Lower lobe of right lung (tissue), 2 donors: ENCODE measurements at places on chromosomes 5 and 9. TPM values are rescaled to one million over a fixed set of nuclear protein-coding genes. Genes with fewer than 3 reads are reported as not detected.
A peak's percentile ranks its signal among the peaks of the same experiment; 100 is the strongest.

Gene ARID3C
- total RNA-seq = not detected

Gene OTULINL
- 79.3 TPM for total RNA-seq

Gene IFNA21
- total RNA-seq = not detected

Gene SPINK6
- total RNA-seq = not detected

Gene HCN1
- not detected for total RNA-seq

Gene NMUR2
- not detected for total RNA-seq

- peaks cover 82% of the 10 kb centered on the region for H3K4me1 ChIP-seq
- H3K27me3 ChIP-seq = no peaks in the 10 kb centered on the region
- H3K4me3 ChIP-seq = peak overlapping the region; percentile 94
- DNase-seq = peak; percentile 75
- H3K36me3 ChIP-seq = no peaks in the 10 kb centered on the region
- H3K27ac ChIP-seq = peak overlapping the region; percentile 80
These were observed 3.1 kb downstream of the CXXC5 start for GRCh38 chr5:139651043-139651834.

GRCh38 chr9:16659096-16659495 is 211.4 kb downstream of the BNC2 start:
- no peaks in the 10 kb centered on the region for H3K27me3 ChIP-seq
- no peak overlapping the region for H3K4me3 ChIP-seq
- no peak overlapping the region for H3K27ac ChIP-seq
- DNase-seq = no peak

- H3K4me1 ChIP-seq = peaks cover 15% of the 10 kb centered on the region
- H3K4me3 ChIP-seq = no peak overlapping the region
- H3K27ac ChIP-seq = no peak overlapping the region
- no peak for DNase-seq
- no peaks in the 10 kb centered on the region for H3K27me3 ChIP-seq
These were observed 228.8 kb downstream of the ARRDC3 start for GRCh38 chr5:91154338-91154737.

DNA sequence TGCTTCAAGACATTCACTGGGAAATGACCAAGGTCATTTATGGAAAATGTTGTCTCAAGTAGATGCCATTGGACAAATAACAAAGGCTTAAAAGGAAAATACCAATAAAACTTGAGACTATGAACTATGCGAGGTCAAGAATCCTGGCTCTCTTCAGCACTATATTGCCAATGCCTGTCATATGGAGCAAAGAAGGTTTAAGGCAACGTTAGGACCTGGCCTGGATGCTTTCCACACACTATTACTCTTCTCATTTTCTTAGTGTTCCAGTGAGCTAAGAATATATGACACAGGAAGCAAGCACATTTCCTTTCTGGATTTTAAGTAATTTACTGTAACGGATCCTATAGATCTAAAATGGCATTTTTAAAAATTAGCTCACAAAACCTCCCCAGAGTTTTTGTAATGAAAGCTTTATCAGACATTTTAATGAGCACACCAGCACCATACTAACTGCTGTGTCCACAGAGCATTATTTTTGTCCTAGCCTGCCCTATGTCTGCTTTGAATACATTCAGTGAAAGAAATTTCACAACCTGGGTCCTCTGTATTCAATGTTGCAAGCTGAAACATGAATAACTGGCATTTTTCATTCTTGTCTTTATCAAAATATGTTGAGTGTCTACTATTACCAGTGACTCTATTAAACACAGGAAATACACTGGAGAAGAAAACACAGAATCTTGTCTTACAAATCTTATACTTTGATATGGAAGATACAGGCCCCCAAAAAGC is 315.6 kb downstream of the CETN3 start:
- H3K4me3 ChIP-seq = no peak overlapping the region
- DNase-seq = no peak
- H3K27ac ChIP-seq = no peak overlapping the region
- H3K36me3 ChIP-seq = no peaks in the 10 kb centered on the region
- no peaks in the 10 kb centered on the region for H3K27me3 ChIP-seq
- peaks cover 4% of the 10 kb centered on the region for H3K4me1 ChIP-seq

DNA sequence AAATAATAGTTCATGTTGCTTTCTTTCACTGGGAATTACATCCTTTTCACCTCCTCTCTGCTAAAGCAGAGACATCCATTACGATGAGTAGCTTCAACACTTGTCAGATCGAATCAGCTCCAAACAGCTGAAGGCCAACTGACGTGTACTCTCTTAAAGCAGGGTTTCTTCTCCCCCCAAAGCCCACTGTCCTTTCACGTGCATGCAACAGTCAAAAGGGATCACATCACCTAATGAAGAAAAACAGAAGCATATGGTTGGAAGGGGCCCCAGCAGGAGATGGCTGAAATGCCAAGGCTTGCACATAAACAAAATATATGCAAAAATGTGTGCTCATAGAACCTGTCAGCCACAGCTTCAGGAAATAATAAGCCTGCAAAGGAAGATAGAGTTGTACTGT is 421.6 kb downstream of the ANXA1 start:
- no peak overlapping the region for H3K4me3 ChIP-seq
- H3K27ac ChIP-seq = no peak overlapping the region
- no peaks in the 10 kb centered on the region for H3K4me1 ChIP-seq
- no peaks in the 10 kb centered on the region for H3K36me3 ChIP-seq
- no peak for DNase-seq

DNA sequence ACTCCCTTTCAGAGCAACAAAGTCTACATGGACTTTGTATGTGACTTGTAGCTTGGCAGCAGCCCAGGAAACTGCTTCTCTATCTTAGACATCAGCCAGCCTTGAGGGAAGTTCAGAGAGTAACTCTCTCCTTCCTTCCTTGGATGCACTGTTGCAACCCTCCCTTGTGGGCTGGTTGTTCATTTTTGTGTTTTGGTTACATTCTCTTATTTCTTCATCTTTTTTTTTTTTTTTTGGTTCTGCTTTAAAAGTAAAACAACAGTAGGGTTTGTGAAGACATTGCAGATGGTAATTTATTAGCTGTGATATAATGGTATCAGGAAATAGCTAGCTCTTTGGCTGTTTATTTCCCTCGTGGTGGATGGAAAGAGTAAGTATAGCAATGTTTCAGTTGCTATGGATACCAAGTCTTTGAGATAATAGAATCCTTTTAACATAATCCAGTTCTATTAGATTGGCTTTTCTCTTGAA is 97.9 kb upstream of the MAMDC2 start:
- no peaks in the 10 kb centered on the region for H3K4me1 ChIP-seq
- peak; percentile 54 for DNase-seq
- no peaks in the 10 kb centered on the region for H3K36me3 ChIP-seq
- no peak overlapping the region for H3K27ac ChIP-seq
- no peaks in the 10 kb centered on the region for H3K27me3 ChIP-seq
- no peak overlapping the region for H3K4me3 ChIP-seq

GRCh38 chr9:72023596-72023995 is 36.8 kb downstream of the C9orf57 start:
- H3K4me1 ChIP-seq = no peaks in the 10 kb centered on the region
- H3K36me3 ChIP-seq = no peaks in the 10 kb centered on the region
- H3K27ac ChIP-seq = no peak overlapping the region
- no peak for DNase-seq
- H3K4me3 ChIP-seq = no peak overlapping the region

DNA sequence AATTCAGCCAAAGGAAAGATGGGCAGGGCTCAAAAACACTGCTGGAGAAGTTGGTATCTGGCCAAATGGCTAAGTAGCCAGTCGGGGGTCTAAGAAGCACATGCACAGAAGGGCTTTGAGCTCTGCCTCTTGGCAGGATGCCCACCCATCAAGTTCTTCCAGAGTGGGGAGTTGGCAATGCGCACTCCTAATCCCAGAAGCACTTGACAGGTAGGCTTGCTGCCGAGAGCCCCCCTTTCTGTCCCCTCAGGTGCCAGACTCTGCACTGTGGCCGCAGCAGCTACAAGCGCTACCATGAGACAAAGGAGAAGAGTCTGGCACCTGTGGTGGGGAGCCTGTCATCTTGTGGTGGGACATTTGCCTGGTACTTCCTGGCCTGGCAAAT is 252.9 kb upstream of the SLC24A2 start:
- peaks cover 15% of the 10 kb centered on the region for H3K4me1 ChIP-seq
- H3K36me3 ChIP-seq = no peaks in the 10 kb centered on the region
- peaks cover 4% of the 10 kb centered on the region for H3K27me3 ChIP-seq
- H3K27ac ChIP-seq = no peak overlapping the region
- DNase-seq = no peak

DNA sequence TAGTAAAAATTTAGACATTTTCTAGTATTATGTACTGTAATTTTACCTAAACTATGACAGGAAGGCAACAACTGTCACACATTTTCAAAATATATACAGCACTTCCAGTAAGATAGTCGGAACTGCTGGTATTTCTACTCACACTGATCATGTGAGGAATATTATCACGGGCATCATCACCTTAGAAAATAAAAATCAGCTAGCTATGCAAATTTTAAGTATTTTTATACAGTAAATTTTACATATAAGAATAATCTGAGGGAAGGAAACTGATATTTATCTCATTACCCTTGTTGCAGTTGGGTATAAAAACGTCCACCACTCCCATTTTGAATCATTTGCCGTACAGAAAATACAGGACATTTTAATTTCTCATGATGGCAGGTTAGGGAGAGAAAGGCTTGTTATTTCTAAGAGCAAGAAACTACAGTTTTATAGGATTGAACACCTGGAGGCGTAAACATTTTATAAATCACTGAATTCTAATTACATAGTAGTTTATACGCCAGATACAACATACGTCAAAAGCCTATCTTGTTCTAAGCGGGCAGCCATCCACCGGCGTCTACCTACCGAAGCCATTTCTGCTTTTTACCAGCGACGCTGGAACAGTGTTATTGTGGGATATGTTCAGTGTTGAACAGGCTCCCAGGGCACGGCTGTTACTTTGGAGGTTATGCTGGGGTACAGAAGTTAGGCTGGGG is 729 bp upstream of the TNPO1 start:
- peak overlapping the region; percentile 98 for H3K27ac ChIP-seq
- DNase-seq = no peak
- H3K36me3 ChIP-seq = no peaks in the 10 kb centered on the region
- peak overlapping the region; percentile 72 for H3K4me3 ChIP-seq
- no peaks in the 10 kb centered on the region for H3K27me3 ChIP-seq

DNA sequence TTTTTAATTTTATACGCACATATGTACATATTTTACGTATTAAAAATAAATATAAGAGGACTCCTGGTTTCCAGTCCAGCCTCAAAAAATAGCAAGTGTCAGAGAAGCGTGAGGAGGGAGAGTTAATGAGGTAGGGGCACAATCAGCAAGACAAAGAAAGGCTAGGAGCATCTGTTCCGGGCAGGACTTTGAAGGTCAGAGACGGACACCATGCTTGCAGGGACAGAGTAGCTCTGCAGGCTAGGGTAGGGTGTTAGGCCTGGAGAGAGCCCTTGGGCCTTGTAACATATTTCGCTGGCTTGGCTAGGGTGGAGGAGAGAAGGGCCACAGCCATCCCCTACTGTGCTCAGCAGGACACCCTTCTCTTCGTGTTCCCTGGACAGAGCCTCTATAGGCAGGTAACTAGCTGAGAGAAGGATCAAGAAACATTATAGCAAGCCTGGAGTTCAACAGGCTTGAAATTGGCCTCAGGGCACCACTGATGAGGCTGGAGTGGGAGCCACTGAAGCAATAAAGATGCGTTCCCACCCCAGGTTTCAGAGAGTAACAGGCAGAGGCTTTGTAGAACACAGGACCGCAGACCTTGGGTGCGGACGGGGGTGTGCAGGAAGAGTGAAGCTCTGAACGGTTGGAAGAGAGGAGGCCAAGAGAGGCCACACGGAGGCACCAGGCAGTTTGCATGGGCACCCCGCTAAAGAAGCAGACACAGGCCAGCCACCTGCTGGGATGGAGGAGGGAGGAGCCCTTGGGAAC is 9.7 kb upstream of the IPPK start:
- H3K27me3 ChIP-seq = no peaks in the 10 kb centered on the region
- H3K36me3 ChIP-seq = no peaks in the 10 kb centered on the region
- H3K4me3 ChIP-seq = no peak overlapping the region
- no peak for DNase-seq
- no peaks in the 10 kb centered on the region for H3K4me1 ChIP-seq
- no peak overlapping the region for H3K27ac ChIP-seq

GRCh38 chr5:11640158-11640873 is 263.9 kb downstream of the CTNND2 start:
- no peak overlapping the region for H3K27ac ChIP-seq
- no peak overlapping the region for H3K4me3 ChIP-seq
- no peaks in the 10 kb centered on the region for H3K36me3 ChIP-seq
- DNase-seq = no peak
- H3K27me3 ChIP-seq = no peaks in the 10 kb centered on the region

GRCh38 chr5:59037941-59038797 is 455.3 kb downstream of the RAB3C start:
- H3K36me3 ChIP-seq = no peaks in the 10 kb centered on the region
- peak overlapping the region; percentile 67 for H3K4me3 ChIP-seq
- H3K27me3 ChIP-seq = no peaks in the 10 kb centered on the region
- peak overlapping the region; percentile 83 for H3K27ac ChIP-seq

- H3K4me3 ChIP-seq = no peak overlapping the region
- no peaks in the 10 kb centered on the region for H3K36me3 ChIP-seq
- no peaks in the 10 kb centered on the region for H3K4me1 ChIP-seq
- no peaks in the 10 kb centered on the region for H3K27me3 ChIP-seq
- H3K27ac ChIP-seq = no peak overlapping the region
- DNase-seq = no peak
These were observed 322.4 kb downstream of the TMEM167A start for GRCh38 chr5:82754759-82755158.

GRCh38 chr5:1523793-1524480 is at the start of gene LPCAT1:
Gene LPCAT1 (minus strand): TSS chr5:1523960. CDS start chr5:1523844, 116 bp downstream.
- peak within 1 kb of the TSS; percentile 84 for H3K27ac ChIP-seq
- no peaks in the 10 kb centered on the region for H3K27me3 ChIP-seq
- peaks cover 28% of the 10 kb centered on the region for H3K36me3 ChIP-seq
- peak within 1 kb of the TSS; percentile 68 for H3K4me3 ChIP-seq

DNA sequence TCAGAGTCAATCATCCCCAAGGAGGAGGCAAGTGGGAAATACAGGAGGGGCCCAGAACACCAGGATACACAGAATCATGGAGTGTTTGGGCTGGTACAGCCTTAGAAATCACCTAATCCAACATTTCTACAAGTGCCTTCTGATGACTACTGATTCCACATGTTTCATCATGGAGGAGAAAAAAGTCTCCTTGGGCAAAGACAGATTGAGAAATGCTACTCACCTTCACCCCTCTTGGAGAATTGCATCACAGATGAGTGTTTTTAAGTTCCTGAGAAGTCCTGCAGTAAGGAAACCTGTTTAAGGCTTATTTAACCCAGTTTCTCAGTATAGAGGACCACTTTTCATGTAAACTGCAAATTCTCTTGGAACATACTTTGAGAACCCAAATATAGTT is 2.2 kb upstream of the SLIT3 start:
- no peak for DNase-seq
- no peak overlapping the region for H3K27ac ChIP-seq
- H3K4me3 ChIP-seq = no peak overlapping the region
- H3K27me3 ChIP-seq = peaks cover 40% of the 10 kb centered on the region
- peaks cover 6% of the 10 kb centered on the region for H3K4me1 ChIP-seq

DNA sequence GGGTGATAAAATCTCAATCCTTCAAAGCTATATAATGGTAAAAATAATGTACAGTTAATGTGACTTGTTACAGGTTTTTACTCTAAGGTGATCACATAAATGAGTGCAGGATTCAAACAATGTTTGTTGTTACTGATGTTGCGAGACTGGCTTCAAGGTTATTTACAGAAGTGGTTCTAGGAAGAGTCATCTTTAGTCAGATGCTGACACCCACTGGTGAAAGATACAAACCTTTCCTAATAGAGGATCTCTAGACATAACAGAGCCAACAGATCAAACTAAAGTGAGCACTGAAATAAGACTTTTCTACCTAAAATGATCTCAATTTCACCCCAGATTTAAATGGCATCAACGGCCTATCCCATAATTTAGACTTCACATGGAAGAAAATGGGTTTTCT is 20.2 kb downstream of the ARSB start:
- H3K4me3 ChIP-seq = no peak overlapping the region
- no peak overlapping the region for H3K27ac ChIP-seq
- peaks cover 10% of the 10 kb centered on the region for H3K36me3 ChIP-seq
- H3K4me1 ChIP-seq = no peaks in the 10 kb centered on the region
- H3K27me3 ChIP-seq = no peaks in the 10 kb centered on the region
- DNase-seq = no peak
